ENCODE measurements at places on chromosomes 1 and 21. TPM values are rescaled to one million over a fixed set of nuclear protein-coding genes. Genes with fewer than 3 reads are reported as not detected.

DNA sequence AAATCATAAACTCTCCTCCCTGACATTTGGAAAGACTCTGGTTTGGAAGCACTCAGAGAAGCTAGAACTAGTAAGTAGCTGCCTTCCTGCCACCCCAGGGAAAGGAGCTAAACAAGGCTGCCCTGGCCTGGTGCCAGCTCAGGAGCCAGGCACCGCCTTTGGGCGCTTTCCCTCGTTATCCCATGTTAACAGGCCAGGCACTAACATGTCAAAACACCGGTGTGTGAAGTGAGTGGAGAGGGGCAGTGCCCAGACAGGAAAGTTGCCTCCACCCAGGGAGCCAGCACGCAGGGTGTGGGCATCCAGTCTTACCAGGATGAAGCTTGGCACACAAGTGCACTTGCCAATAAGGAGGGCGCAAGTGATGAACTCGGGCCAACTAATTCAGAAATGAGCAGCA is 346.8 kb downstream of the RRAGC start:
- no peak for DNase-seq

DNA sequence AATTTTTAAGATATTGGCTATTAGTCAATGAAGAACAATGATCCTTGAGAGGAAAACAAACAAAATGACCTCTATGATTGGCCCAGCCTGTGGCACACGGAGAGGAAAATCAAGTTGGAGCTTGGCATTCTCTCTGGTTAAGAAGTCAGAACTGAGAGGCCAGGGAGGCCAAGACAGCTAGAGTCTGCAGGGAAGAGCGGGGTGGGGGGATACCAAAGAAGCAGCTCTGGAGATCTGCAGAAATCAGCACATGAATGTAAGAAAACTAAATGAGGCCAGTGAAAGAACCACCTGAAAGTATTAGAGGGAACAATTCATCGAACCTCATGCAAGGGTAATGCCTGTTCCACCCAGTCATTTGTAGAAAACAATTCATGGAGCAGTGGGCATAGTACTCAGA is 23.8 kb upstream of the C1orf115 start:
- no peak for DNase-seq

DNA sequence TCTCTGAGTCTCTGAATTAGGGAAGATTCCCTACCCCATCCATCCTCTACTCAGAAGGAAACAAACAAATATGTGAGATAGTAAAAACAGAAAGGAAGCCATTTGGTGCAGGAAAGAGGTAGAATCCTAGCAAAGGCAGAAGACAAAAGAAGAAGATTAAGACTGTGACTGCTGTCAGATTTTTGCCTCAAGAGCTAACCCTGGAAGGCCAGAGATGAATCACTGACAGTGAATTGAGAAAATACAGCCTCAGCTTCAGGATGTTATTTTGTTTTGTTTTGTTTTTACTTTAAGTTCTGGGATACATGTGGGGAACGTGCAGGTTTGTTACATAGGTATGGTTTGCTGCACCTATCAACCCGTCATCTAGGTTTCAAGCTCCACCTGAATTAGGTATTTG is 31.7 kb downstream of the DSTYK start:
- no peak for DNase-seq

DNA sequence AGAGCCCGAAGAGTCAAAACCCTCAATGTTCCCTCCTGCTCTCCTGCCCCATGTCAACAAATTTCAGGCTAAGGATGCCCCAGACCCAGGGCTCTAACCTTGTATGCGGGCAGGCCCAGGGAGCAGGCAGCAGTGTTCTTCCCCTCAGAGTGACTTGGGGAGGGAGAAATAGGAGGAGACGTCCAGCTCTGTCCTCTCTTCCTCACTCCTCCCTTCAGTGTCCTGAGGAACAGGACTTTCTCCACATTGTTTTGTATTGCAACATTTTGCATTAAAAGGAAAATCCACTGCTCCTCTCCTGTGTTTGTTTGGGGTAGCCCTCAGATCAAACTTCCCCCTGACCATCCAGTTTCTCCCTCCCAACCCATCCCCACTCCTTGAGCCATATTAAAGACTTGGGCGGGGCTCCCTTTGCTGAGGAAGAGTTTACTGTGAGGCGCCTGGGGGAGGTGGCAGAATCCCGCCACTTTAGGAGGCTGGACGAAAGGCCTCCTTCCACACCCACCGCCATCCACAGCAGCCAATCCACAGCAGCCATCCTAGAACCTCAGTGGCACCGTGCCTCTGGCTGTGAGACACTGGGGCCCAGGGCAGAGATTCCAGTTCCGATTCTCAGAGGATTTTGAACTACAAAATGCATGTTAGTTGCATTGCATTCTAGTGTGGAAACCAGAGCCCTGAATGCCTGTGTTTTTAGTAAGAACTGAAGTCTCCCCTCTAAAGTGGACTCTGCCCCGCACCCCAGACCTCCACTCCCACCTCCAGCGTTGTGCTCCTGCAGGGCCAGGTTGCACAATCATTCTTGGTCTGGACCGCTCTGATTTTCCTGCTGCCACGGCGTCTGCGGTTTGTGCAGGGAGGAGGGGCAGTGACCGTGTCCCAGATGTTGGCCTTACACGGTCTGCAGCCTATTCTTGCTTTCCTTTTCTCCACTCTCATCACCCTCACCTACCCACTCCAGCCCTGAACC is 3.0 kb downstream of the OLFML3 start:
- DNase-seq: peak; percentile 45

The TM2D1 gene
- 107 TPM for total RNA-seq

- no peak for DNase-seq
Measured at GRCh38 chr1:17218939-17219338, 14.0 kb downstream of the PADI1 start.

DNA sequence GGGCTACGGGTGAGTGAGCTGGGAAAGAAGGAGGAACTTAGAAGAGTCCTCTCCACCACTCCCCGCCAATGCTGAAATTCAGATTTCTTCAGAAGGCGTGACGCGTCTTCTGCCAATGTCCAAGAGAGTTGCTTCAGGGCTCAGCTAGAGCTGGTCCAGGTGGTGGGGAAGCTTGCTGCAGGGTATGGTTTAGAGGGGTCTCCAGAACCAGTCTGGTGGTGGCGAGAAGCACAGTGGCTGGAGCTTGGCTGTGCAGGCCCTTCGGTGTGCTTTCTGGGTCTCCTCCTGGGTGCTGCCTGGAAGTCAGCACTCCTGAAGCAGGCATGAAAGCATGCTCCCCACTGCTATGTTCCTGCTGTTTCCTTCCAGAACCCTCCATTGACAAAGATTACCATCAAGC is 387.2 kb downstream of the PTPRU start:
- no peak for DNase-seq

GRCh38 chr1:36487906-36488305 is 5.2 kb upstream of the CSF3R start:
- no peak for DNase-seq

DNA sequence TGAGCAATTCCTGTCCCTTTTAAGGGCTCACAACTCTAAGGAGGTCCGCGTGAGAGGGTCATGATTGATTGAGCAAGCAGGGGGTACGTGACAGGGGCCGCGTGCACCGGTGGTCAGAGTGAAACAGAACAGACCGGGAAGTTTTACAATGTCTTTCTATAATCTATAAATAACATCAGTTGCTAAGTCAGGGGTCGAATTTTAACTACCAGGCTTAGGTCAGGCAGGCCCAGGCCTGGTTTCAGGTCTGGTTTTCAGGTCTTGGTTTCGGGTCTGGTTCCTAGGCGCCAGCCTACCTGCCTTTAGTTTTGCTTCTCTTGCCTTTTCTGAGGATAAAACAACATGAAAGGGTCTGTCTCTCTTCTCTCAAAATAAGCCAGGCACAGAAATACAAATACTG is 476.0 kb upstream of the CAMK1G start:
- DNase-seq: no peak

DNA sequence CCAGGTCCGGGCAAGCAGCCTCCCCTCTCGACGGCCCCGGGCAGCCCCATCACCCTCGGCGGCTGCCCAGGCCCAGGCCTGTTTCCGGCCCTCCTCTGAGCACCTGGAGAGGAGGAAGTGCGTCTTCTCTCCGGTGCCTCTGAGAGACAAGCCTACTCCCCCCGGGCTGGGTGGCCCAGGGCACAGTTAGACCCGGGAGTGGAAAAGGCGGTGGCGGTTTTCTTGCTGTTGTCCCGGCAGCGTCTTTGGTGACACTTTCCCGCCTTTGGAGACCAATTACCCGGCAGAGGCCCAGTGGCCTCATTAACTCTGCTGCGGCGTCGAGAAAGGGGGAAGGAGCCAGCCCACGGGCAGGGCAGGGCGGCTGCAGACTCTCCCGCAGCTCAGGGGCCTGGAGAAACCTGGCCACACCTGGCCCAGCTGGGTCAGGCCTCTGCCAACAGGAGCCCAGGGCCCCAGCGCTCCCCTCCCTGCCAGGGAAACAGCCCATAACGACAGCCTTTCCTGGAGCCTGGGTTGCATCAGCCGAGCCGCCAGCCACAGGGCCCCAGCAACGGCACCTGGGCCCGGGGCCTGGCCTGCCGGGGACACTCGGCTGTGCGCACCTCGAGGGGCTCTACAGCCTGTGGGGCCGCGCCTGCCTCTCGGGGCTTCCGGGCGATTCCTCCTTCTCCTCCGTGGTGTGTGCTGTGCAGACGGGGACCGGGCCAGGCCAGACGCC is 28.4 kb upstream of the C1orf159 start:
- DNase-seq: no peak

DNA sequence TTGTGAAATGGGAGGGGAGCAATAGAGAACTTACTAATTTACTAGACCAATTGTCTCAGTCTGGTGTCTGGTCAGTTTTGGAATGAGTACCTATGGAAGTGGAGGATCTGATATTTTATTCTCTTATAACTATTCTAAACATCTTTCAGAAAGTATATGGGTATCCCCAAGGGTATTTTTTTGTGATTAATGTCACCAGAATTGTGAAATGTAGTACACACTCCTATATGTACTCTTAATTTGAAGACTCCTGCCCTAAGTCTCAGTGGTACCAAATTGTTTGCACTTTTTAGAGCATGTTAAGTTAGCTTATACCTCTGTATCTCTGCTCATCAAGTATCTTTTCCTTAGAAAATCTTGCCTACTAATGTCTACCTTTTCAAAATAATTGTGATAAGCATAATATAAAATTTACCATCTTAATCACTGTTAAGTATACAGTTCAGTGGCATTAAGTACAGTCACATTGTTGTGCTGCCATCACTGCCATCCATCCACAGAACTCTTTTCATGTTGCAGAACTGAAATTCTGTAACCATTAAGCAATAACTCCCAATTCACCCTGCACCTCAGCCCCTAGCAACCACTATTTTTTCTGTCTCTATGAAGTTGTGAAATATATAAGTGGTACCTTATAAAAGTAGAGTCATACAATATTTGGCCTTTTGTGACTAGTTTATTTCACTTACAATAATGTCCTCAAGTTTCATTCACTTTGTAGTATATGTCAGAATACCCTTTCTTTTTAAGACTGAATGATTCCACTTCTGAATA is 40.5 kb downstream of the SLC30A7 start:
- DNase-seq: no peak

GRCh38 chr1:167860231-167860923 is 53.6 kb downstream of the ADCY10 start:
- no peak for DNase-seq

- DNase-seq: peak; percentile 58
Measured at GRCh38 chr1:244796719-244797406, 38.6 kb upstream of the COX20 start.

The C1orf174 gene
- total RNA-seq: 49.3 TPM

- DNase-seq: no peak
Measured at GRCh38 chr1:8423269-8423691, 105.4 kb downstream of the SLC45A1 start.

DNA sequence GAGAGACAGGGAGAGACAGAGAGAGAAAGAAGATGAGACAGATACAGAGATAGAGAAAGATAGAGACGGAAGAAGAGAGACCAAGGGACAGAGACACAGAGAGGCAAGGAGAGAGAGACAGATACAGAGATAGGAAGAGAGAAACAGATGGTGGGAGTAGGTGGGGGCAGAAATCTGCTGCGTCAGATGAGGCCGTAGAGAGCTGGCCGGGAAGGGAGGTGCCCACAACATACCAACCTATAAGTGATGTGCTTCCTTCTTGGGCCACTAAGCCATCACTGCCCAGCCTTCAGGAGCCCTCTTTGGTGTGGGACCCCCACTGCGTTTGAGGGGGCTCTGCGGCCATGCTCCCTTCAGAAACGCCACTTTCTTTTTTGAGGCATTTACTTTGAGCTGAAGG is 307.6 kb upstream of the VAMP3 start:
- no peak for DNase-seq

- DNase-seq: no peak
Measured at GRCh38 chr1:46530791-46531409, 20.5 kb downstream of the KNCN start.

The MX2 gene
- 38.6 TPM for total RNA-seq

DNA sequence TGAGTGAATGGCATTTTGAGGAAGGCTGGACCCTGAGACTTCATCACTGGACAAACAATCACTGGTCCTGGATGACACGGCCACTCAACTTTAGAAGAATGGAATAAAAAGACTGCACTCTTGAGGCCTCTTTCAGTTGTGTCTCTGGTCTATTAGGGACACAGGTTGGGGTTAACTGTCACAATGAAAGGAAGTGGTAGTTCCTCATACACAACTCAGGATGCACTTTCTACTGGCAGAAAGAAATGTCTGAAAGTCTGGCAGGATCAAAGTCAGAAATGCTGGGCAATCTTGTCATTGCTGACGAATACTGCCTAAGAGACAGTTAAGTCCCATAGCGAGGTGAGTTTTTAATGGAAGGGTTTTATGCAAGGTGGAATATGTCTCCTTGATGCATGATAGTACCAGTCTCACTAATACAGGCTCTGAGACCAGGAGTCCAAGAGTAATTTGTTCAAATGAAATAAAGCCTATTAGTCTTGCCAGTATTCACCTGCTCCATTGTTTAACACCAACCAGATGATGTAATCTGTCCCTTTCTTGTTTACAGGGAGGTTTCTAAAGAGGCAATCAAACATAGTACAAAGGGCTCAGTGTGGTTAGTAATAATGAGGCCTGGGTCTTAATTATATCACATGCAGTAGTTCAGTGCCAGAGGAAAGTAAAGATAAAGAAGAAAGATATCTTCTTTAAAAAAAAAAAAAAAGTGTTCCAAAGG is 11.2 kb upstream of the RRP15 start:
- DNase-seq: no peak

The EEIG2 gene
- 6.9 TPM for total RNA-seq

GRCh38 chr21:32048353-32048752 is 175.5 kb downstream of the HUNK start:
- no peak for DNase-seq

The PTPN7 gene
- total RNA-seq: 0.12 TPM

Measured in H4 (cell line).